Stimulated activated CD4-positive, alpha-beta T cell treated with anti-CD3 and anti-CD28 coated beads, Interleukin-2, amount 100 ng/mL, for 24 hours (primary cell): ENCODE measurements at places on chromosomes 6 and 20.

DNA sequence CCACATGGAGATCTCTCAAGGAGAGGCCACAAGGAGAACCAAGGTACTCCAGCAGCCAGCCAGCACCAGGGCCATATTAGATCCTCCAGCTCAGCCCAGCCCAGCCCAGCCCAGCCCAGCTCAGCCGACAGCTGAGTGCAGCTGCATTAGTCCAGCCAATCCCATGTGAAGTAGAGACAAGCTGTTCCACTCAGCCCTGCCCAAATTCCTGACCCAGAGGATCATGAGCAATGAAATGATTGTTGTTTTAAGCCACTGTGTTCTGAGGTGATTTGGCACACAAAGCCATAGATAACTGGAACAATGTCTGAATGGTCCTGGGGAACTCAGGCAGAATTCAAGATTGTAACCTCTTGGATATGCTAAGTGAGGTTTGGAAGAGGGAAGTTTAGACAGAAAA lies 59.5 kb upstream of the BMP2 start:
- DNase-seq, result no peak

- no peak for DNase-seq
Observed at GRCh38 chr6:136129365-136129764, 120.7 kb downstream of the MTFR2 start.

GRCh38 chr6:14450578-14450977 lies 333.0 kb downstream of the CD83 start:
- DNase-seq, result no peak

- no peak for DNase-seq
Observed at GRCh38 chr20:25323496-25324246, 67.0 kb downstream of the ABHD12 start.

DNA sequence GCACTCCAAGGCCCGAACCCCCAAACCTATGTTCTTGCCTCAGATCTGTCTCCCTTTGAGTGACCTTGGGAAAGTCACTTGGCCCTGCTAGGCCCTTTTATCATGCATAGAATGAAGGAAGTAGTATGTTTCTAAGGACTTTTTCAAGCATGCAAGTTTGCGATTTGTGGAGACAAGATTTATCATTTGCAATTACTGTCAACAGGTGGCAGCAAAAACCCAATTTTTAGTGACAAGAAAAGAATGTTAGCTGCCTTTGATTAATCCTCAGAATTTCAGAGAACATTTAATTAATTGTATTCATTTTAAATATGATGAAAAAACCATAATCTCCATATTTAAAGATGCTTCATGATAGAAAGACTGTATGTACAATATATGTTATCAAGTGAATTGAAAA lies 28.3 kb upstream of the PREP start:
- no peak for DNase-seq

DNA sequence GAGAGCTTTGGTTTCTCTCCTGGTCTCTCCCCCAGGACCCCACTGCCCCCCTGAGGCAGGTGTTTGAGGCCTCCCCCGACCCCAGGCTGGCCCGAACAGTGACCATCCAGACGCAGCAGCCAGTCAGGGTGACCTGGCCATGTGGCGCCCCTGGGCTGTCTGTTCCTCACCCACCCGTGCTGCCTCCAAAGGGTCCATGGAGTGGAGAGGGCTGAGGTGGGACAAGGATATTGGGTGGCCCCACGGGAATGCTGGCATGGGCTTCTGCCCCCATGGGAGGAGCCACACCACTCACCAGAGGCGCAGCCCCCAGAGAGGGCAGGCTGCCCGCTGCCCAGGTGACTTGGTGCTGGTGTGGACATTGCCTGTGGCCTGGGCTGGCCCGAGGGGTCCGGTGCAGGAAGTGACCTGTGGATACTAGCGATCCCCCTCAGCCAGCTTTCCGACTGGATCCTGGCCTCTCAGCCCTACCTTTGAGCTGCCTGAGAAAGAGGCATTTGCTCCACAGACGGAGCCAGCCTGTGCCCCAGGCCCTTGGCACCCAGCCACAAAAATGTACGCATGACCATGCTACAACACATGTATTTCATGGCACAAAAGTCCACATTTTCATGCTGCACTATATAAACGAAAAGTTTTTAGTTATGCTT lies 50.8 kb downstream of the BCAS4 start:
- no peak for DNase-seq

GRCh38 chr20:12715991-12716680 lies 292.6 kb upstream of the SPTLC3 start:
- DNase-seq, result no peak
